Inflammatory macrophage (primary cell): ENCODE measurements at places on chromosomes 7 and 10.
A peak's percentile ranks its signal among the peaks of the same experiment; 100 is the strongest.

- DNase-seq = no peak
These were observed 14.4 kb upstream of the ITGB1 start for GRCh38 chr10:32972460-32972859.

GRCh38 chr7:65989694-65990080, 7.7 kb upstream of the GUSB start:
- DNase-seq = no peak

GRCh38 chr10:127035827-127036226, 130.6 kb downstream of the DOCK1 start:
- DNase-seq = no peak

GRCh38 chr10:60958892-60959601, 15.1 kb upstream of the RHOBTB1 start:
- DNase-seq = no peak

GRCh38 chr10:94008526-94008925, 14.8 kb downstream of the PLCE1 start:
- no peak for DNase-seq

DNA sequence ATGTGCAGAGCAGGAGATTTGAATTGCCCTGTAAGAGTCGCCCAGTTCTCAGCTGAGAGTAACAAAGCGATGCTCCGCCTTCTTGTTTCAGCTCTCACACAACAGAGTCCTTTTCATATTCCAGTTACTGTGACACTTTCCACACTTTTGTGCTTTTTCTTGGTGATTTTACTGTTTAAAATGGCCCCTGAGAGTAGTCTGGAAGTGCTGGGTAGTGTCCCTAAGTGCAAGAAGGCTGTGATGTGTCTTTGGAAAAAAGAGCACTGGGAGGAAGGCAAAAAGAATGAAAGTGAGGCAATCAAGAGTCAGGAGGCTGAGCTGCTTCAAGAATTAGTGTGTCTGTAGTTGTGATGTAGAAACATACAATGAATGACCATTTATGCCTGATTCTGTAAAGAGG, 201.2 kb upstream of the SEMA3E start:
- DNase-seq = no peak

GRCh38 chr10:108688314-108688713, 1235.0 kb downstream of the XPNPEP1 start:
- DNase-seq = no peak

DNA sequence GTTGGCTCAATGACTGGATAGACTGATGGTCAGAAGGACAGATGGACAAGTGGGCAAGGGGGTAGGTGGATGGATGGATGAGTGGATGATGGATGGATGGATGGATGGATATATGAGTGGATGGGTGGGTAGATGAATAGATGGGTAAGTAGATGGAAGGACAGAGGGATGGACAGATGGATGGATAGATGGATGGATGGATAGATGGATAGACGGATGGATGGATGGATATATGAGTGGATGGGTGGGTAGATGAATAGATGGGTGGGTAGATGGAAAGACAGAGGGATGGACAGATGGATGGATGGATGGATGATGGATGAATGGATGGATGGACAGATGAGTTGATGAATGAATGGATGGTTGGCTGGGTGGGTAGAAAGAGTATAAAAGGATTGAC, 119.5 kb downstream of the GRID1 start:
- no peak for DNase-seq

DNA sequence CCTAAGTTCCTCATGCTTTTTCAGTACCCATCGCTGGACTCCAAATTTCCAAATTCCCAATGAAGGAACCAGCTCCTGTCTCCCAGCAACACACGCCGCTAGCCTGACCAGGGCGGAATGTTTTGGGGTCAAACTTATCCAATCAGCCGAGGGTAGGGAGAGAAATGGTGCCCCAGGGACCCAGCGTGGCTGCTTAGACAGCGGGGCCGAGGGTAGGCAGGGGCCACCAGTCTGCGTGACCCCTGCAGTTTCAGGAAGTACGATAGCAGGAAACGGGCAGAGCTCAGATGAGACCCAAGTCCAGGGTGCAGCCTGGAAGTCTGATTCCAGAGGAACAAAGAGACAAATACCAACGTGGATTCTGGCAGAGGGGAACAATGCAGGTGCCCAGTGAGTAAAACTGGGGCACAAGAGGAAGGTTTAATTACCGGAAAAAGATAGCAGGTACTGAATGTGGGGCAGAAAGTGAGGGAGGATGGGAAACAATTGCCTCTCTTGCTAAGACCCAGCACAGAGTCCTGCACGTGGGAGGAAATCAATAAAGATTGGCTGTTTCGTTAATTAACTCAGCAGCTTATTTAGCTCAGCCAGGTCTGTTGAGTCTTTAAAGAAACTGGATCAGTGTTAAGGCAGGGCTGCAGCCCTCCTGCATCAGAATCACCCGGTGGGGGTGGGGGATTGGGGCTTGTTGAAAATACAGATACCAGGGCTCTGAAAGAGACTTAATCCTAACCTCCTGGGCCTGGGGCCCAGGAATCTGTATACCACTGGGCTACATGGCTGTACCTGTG, 50.4 kb upstream of the NFE2L3 start:
- peak; percentile 52 for DNase-seq

DNA sequence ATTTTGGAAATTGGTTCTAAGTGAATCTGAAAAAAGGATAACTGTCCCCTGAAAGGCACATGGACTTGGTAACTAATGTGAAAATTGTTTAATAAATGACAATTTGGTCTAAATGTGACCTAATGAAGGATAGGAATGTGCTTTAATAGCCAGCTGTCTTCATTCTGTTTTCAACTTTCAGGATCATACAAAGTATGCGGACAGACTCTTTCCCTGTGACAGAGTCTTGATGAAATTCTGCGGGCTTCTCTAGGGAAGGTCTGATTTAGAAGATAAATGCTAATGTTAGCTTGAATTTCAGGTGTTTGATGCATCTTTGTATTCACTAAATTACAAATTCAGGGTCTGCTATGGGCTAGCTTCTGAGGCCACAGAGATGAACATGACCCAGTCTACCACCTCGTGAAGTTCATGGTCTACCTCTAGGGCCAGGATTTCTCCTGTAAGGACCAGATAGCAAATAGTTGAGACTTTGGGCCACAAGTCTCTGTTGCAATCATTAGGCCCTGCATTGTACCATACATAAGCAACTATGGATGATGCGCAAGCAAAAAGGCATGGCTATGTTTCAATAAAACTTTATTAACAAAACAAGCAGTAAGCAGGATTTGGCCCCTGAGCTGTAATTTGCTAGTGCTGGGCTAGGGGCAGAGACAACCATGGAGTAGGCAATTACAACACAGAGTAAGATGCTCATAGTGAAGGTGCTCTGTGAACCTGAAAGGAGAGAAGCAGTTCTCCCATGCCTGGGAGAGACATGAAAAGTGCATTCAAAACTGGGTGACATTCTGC, 368.6 kb downstream of the INHBA start:
- DNase-seq = no peak

DNA sequence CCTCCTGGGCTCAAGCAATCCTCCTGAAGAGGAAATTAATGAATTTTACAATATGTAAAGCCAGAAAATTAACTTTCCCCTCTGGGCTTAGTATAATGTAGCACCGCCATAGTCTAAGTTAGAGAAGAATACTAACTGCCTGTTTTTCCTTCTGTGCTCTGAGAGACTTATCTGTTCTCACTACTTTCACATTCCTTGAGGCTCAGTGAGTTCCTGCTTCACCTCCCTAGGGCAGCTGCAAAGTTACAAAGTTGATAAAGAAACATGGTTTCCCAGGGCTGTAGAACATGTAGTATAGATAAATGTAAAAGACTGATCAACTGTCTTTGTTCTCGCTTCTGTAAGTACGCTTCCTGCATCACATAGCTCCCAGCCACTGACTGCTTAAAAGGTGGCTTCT, 16.0 kb upstream of the OLAH start:
- DNase-seq = no peak

GRCh38 chr10:46223626-46224413, 63.0 kb upstream of the ANTXRL start:
- DNase-seq = no peak
